ENCODE measurements at places on chromosomes 1 and 21.

DNA sequence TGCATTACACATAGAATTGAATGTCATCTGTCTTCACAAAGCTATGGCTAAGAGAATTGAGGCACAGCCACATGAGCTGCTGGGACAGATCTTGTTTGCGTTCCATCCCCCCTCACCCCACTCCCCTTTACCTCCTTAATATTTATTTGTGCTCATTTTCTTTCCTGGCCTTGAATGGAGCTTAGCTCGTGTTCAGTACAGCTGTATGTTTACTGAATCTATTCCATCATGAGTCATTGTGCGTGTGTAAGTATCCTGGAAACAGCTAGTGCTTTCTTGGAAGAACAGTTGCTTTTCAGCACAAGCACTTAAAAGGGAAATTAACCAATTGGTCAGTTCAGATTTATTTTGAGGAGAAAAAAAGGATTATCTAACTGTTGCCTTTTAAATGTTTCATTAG, 14.7 kb downstream of the PROX1 start:
- DNase-seq, result peak; percentile 83

DNA sequence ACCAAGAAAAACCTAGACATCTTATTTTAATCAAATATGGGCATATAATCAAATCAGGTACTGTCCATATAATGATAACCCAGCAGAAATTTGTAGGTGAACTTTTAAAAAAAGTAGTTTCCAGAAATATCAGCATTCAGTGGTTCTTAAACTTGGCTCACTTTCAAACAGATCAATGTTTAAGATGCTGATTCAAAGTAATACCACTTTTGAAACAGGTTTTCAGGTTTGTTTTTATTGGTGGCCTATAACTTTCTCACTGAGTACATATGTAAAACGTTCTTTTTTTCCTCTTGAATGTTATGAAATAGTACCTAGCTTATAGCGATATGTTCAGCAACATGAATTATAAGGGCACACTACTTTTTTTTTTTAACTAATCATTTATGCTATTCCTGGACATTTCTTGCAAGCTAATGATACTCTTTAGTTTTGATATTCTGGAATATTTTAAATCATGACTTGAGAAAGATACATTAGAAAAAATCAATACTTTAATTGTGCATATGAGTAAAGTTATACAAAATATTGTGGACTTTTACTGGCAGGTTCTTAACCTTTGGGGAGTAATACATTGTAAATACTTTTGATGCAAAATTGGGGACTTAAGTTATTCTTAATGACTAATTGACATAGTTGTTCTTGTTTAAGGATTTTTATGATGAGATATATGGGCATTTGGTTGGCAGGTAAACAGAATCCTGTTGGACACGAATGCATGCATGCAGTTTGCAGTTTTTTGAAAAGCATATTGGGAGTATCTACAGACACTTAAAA, 3.0 kb downstream of the NFIA start:
- DNase-seq, result peak; percentile 37

DNA sequence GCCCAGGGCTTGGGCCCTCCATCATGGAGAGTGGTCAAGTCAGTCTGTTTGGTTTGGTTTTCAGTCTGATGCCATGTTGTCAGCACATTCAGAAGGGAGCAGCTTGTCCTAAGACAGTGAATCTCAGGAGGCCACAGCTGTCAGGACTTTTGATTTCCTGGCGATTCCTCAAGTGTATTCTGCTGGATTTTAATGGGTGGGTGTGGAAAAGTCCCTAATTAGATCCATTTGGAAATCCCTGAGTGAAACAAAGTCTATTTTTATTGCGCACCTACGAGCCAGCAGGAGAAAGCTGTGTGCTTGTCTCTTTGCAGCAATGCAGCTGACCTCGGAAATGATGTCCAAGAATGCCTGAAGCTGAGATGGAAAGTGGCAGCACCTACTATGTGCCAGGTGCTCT, 21.6 kb upstream of the FHAD1 start:
- DNase-seq, result no peak

GRCh38 chr1:115694805-115695204, 53.0 kb downstream of the VANGL1 start:
- no peak for DNase-seq

Data from globus pallidus (tissue), 1 donor.